Esophagus muscularis mucosa (tissue), 4 donors: ENCODE measurements at places on chromosomes 3 and 15. TPM values are rescaled to one million over a fixed set of nuclear protein-coding genes. Genes with fewer than 3 reads are reported as not detected.

- DNase-seq = no peak
Observed at GRCh38 chr15:50485389-50485788, 61.1 kb downstream of the USP50 start.

GRCh38 chr15:76191539-76192244 is 119.6 kb downstream of the ETFA start:
- no peak for DNase-seq

GRCh38 chr3:118564800-118565199 is 469.8 kb downstream of the IGSF11 start:
- DNase-seq = no peak

DNA sequence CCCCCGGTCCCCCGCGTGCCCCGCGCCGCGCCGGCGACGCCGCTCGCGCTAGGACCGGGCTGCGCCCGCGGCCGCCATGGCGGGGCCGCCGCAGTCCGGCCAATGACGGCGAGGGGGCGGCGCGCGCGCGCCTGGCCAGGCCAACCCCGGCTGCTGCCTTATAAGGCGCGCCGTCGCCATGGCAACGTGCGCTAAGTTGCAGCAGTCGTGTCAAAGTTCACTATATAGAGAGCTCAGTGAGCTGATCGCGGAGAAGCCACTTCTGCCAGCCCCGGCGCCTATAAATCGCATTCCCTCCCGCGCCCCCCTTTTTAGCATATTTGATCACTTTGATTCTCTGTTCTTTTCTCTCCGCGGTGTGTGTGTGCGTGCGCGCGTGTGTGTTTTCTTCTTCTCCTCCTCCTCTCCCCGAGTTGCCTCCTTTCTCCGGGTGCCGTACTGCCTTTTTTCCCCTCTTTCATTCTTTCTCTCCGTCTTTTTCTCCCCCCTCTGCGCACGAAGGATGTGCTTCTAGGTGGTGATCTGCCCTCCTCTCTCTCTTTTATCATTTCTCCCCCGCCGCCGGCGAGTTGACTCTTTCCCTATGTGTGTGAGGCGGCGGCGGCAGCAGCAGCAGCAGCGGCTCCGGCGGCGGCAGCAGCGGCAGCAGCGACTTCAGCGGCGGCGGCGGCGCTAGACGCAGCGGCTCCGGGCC is at the start of gene NR2F2:
NR2F2 (plus strand) TSS at position 251 of the 694 bp plus-strand sequence. CDS start 1,406 bp downstream, outside the sequence.
- DNase-seq = peak; percentile 98

GRCh38 chr3:176964661-176965060 is 232.6 kb downstream of the TBL1XR1 start:
- DNase-seq = no peak

GRCh38 chr3:31159331-31160039 is 265.0 kb upstream of the GADL1 start:
- DNase-seq = no peak

DNA sequence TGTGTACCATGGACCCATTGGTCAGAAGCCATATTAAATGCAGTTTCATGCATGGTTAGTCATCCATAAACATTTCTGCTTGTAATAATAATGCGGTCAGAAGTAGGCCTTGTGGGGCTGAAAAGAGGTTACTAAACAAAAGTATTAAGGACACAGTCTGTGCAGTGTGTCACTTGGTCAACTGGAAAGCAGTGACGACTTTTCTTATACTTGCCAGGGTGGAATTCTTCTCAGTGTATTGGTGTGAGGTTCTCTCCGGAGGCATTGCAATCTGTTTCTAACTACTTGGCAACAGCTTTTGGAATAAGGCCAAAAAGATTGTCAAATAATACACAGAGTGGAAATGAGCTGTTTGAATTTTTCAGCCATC is 46.8 kb downstream of the CHL1 start:
- no peak for DNase-seq

GRCh38 chr3:148329481-148330235 is 368.0 kb upstream of the AGTR1 start:
- no peak for DNase-seq

GRCh38 chr3:170079536-170080165 is 41.9 kb downstream of the GPR160 start:
- DNase-seq = no peak

GRCh38 chr3:72336821-72337479 is 511.3 kb downstream of the SHQ1 start:
- no peak for DNase-seq

DNA sequence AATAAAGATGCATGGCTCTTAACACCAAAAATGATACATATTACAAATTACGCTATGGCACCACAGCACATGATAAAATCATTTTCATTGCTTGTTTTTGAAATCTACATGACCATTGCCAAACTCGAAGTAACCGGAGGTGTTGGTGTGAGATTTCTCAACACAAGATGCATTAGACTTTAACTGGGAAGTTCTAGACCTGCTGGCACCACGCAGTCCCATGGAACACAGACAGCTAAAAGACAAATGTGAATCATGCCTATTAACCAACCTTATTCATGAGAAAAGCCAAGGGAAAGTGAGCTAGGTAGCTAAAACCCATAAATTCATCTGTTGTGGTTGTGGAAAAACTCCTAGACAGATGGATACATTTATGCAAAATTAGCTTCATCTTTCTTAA is 595.4 kb downstream of the FOXP1 start:
- DNase-seq = no peak

The ARL6IP5 gene
- 104 TPM for total RNA-seq

The TMCO5A gene
- total RNA-seq = not detected

The ITIH4 gene
- 2.0 TPM for total RNA-seq

The SLC2A2 gene
- not detected for total RNA-seq

The GRIP2 gene
- 0.92 TPM for total RNA-seq

The GUCA1C gene
- total RNA-seq = not detected
